ENCODE measurements at places on chromosomes 5 and 9.

- DNase-seq: no peak
These were observed 10.8 kb upstream of the FOXD1 start for GRCh38 chr5:73459366-73459765.

- no peak for DNase-seq
These were observed 166.4 kb downstream of the CDH6 start for GRCh38 chr5:31359839-31360238.

GRCh38 chr9:125494653-125494915 lies 212.4 kb downstream of the MAPKAP1 start:
- no peak for DNase-seq

DNA sequence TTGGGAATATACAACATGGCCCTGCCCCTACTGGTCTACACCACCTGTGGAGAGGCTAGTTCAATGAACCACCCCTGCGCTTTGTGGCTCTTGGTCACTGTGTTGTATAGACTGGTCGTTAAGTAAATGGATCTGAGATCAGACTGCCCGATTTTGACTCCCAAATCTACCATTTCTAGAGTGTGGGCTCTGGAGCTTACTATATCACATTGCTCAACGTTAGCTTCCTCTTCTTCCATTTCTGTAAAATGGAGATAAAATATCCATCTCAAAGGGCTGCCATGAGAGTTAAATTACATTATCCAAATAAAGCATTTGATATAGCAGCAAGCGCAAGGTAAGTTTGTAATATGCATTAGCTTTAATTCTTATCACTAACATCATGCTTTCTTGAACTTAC lies 52.7 kb upstream of the IFNK start:
- DNase-seq: no peak

DNA sequence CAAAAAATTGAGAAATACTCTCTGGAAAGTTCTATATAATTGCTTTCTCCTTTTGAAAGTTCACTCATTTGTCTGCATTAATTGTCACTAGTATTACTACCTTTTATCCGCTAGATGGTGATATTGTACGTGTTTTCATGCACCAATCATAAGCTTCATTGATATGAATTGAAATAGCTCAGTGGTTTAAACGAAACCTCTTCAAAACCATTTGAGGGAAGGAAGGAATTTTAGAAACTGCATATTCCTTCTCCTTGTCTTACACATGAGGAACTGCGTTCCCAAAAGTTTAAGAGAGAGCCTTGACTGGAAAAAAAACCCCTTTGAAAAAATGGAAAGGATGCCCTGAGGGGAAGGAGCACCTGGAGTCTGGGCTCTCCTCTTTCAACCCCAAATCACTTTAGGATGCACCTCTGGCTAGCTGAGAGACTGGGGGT lies 98.6 kb downstream of the YTHDC2 start:
- DNase-seq: no peak

DNA sequence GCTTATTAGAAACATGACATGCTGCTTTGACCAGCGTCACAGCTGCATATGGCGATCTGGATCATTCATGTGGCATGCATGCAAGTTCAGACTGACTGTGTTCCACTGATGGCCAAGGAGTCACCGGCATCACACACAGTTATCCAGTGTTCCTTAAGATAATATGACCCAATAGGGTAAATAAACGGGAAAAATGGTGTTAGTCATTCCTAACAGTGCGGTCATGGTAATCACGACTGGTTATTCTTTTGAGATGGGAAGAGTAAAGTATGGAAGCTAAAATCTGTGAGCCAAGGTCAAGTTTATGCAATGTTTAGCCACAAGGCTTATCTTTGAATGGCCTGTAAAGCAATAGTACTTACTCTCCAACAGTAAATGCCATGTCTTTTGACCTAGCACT lies 29.3 kb upstream of the LVRN start:
- DNase-seq: no peak

GRCh38 chr9:98432960-98433359 lies 177.5 kb upstream of the TBC1D2 start:
- DNase-seq: no peak

GRCh38 chr5:398475-399295 lies 44.3 kb upstream of the EXOC3 start:
- no peak for DNase-seq

- no peak for DNase-seq
These were observed 6.8 kb upstream of the DENND4C start for GRCh38 chr9:19223724-19224123.

DNA sequence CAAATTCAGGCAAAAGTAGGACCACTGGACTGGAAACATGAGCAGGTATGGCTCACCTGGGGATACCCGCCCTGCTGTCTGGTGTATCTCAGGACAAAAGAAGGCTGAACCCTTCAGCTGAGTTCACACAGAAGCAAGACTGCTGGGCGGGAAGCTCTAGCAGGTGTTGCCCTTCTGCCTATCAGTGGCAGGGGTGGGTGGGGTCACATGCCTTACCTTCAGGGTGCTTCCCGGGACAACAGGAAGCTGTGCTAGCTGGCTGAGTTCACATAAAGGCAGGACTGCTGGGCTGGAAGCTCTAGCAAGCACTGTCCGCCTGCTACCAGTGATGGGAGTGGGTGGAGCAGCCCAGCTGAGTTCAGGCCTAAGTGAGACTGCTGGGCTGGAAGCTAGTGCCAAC lies 498.8 kb upstream of the ZNF608 start:
- no peak for DNase-seq

DNA sequence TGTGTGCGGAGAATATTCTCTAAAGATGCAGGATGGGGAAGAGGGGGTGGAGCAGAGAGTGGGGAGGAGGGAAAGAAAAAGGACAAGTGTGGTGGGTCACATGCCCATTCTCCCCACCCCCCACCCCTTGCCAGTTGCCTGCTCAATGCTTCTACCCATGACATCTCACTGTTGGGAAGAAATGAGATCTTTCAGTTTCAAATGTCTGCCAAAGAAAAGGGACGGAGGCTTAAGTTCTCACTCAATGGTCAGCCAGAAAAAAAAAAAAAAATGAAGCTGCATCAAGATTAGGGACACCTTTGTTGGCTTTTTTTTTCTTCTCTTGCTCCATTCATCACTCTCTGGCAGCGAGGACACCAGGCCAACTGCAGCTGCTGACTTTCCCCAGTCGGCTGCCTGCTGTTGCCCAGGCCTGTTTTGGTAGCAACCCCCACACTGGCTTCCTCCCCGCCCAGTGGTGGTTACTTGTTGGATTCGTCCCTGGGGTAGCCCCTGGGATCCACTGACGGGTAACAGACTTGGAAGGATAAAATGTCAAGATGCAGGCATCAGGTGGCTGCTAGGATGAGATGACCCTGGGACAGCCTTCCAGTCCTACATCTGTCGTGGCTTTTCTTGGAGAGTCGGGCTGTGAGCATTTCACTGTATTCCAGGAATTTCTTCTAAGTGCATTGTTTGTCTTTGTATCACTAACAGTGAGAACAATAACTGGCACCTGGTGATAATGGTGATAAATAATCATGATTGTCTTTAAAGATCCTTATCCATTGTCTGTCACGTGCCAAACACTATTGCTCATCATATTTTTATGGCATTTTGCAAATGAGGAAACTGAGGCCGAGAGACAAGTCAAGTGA lies 9.1 kb downstream of the WWC1 start:
- DNase-seq: no peak

GRCh38 chr5:53084546-53085255 lies 24.9 kb downstream of the MOCS2 start:
- no peak for DNase-seq

- DNase-seq: no peak
These were observed 75.7 kb upstream of the CCDC112 start for GRCh38 chr5:115372146-115372545.

DNA sequence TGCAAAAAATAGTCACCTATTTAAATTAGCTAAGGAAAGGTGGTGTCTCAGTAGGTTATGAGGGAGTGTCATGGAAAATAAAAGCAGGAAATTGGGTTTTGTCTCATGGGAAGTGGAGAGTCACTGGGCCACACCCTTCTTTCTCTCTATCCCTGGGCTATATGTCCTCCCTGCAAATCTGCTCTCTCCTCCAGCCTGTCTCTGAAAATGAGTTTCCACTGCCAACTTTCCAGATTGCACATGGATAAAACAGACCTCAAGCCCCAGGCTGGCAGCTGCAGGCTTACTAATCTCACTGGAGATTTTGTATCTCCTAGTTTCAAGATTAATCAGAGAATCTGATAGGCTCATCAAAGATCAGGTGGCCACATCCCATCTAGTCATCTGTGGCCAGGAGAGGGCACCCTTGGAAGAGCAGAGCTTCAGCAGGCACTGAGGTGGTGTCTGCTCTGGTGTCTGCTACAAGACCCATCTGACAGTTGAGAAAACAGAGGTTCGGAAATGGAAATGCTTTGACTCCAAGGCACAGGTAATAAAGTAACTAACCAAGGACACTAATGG lies 178.9 kb downstream of the MSX2 start:
- no peak for DNase-seq

- no peak for DNase-seq
These were observed 37.9 kb downstream of the CDC14B start for GRCh38 chr9:96581786-96582185.

- DNase-seq: no peak
These were observed 69.4 kb downstream of the EBF1 start for GRCh38 chr5:159030357-159030756.

DNA sequence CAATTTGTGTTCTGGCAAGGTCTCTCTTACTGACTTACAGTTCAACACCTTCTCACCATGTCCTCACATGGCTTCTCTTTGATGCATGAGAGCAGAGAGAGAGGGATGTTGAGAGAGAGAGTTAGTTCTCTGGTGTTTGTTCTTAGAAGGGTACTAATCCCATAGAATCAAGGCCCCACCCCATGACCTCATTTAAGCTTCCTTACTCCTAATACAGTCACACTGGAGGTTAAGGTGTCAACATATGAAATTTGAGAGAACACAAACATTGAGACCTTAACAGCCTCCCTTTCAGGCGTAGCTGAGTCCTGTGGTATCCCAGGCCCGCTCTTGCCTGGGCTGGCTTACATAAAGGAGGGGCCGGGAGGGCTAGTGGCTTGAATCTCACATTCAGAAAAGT lies 10.6 kb upstream of the SEMA6A start:
- DNase-seq: no peak

DNA sequence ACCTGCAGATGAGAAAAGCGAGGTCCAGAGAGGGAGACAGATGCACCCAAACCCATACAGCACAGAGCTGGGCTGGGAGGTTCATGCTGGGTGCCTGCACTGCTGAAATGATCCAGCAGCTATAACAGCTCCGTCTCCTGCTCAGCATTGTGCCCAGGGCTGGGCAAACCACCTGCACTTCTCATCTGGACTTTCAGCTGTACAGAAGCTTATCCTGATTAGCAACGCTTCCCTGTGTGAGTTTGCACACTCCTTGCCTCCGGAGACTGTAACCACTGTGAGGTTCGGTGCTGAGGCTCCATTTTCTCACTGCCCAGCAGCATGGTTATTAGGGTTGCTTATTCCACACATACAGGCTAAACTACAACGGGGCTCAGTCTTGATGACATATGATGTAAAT lies 326.1 kb downstream of the ASTN2 start:
- DNase-seq: no peak

DNA sequence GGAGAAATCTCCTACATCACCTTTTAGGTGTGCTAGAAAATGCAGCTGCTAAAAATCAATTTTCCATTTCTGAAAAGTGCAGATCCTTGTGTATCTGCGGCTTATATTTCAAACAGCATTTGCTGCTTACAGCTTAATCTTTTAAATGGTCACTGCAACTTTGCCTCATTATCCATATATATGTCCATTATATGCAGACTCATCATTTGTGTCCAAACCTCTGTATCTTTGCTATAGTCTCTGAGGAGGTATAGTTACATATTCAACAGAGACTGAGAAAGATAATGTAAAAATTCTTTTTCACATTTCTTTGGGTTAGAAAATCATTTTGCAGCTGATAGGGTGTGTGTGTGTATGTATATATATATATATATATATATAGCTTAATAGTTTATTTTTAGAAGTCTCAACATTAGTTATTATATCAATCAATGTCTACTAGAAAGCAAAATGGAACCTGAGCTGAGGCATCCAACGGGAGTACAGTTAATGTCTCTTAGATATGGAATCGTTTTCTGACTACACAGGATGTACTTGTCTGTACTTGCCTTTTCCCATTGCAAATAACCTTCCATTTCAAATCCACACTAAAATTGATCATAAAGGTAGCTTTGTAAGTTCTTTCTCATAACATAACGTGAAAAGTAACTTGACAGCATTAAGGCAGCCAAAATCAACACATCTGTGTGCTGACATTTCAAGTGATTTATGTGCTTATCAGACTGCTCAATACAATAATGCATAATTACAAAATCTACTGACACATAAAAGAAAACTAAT lies 267.0 kb upstream of the HAPLN1 start:
- no peak for DNase-seq

DNA sequence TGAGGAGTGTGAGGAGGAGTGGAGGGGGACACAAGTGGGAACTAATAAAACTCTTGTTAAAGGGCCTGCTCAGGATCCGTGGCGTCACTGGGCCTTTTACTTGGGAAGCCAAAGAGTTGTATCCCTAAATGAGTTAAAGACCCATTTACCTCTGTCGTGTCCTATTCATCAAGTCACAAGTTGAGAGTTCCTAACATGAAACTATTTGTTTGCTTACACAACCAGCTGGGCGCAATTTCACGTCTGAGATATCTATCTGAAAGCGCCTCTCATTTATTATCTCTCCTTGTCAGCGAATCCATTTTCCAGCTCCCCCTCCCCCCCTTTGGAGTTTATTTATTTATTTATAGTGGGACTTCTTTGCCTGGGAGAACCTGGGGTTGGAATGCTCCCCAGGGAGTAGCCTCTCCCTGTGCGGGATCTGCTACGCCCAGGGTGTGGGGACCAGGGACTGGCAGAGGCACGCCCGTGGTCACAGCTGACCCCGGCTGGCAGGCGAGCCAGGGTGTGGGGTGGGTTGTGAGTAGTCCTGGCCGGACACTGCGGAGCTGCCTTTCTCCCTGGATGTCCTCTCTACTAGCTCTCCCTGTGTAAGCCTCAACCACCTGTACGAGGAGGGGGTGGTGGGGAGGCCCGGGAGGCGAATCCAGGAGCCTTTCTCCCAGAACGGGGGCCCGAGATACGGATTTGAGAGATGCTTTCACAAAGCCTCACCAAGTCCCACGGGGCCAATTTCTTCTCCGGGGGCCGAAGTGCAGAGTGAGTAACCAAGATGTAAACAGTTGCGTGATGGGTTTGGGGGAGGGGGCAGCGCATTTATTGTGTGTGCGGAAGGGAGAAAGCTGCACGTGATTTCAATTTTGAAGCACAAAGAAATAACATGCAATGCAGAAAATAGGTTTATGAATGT lies 15.3 kb downstream of the NR2F1 start:
- DNase-seq: no peak

DNA sequence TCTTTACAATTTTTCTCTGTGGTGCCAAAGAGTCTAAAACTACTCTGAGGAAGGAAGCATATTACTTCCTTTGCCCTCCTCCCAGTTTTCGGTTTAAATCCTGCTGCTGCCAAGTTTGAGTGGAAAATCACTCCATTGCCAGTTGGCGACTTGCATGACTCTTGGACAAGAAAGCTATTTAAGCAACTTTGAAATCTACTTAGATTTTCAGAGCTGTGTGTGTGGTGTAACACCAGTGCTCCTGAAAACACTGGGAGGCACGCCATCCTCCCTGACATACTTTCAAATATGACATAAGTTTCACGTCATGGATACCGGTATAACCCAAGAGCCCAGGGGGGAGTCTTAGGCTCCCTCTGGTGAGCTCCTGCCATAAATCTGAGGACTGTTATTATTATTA lies 83.5 kb upstream of the RIOK2 start:
- DNase-seq: no peak

Measured in activated T-helper 1 cell treated with anti-CD3 and anti-CD28 coated beads, Interleukin-2, amount 50 U/mL, for 16 hours (primary cell).